ENCODE measurements at places on chromosomes 2 and 18. TPM values are rescaled to one million over a fixed set of nuclear protein-coding genes. Genes with fewer than 3 reads are reported as not detected.

POTEJ gene
- not detected for total RNA-seq

IL1R2 gene
- total RNA-seq: not detected

CNRIP1 gene
- 73.8 TPM for total RNA-seq

ARHGAP25 gene
- total RNA-seq: 1.2 TPM

CTAGE1 gene
- not detected for total RNA-seq

MLPH gene
- 0.82 TPM for total RNA-seq

DNA sequence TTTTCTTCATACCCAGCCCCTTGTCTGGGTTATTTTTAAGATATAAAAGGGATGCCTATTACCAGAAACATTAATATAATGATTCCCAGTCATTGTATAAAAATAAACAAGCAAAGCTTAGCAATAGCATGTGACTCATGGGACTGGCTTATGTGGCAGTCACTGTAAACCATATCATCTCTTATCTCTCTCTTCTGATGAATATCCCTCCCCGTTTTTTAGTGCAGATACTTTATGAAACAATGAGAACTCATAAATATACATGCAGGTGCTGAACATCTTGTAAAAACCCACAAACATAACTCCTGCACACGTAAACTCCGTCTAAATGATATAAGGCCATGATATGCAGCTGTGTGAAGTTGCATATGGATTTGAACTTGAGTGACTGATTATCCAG, 154.9 kb downstream of the MGAT5 start:
- DNase-seq: no peak

- DNase-seq: no peak
Measured at GRCh38 chr18:57947117-57947516, 96.9 kb upstream of the NEDD4L start.

DNA sequence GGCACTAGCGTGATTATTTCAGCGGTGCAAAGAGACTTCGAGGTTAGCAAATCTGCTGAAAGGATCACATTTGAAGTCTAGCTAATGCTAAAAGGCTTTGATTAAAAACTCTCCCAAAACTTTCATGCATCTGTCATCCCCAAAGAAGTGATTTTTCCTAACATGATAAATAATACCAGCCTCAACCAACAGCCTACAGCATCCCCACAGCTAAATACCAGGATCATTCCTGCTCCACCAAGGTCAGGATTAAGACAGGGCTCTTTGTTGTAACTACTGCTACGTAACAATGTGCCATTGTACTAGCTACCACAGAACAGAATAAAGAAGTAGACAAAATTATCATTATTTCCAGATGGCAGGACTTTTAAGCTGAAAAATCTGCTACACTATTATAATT, 1.6 kb downstream of the OR6B3 start:
- peak; percentile 40 for DNase-seq

- no peak for DNase-seq
Measured at GRCh38 chr2:66185497-66186054, 249.3 kb upstream of the MEIS1 start.

DNA sequence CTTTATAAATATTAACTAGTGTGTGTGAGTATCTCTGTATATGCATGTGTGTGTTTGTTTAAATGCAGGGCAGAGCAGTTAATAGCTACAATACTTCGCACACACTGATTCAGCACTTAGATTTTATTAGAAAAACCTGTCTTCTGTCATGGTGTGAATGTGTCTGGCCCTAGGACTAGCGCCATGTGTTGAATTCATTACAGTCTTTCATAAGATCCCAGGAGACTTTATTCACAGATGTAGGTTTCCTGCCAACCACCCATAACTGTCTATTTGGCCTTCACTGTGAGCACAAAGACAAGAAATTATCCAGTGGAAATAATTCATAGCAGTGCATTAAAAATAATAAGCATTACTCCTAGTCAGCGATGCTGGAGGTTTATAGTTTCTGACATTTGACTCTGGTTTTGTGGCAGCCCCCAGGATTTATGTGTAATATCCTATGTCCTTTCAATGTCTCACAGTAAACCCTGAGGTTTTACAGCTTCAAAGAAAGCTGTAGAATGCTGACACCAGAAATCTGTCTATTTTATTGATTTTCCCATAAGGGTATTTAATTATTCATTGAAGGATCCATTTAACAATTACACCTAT, 93.9 kb downstream of the ZNF804A start:
- no peak for DNase-seq

GRCh38 chr18:77379976-77380509, 130.4 kb downstream of the GALR1 start:
- no peak for DNase-seq

DNA sequence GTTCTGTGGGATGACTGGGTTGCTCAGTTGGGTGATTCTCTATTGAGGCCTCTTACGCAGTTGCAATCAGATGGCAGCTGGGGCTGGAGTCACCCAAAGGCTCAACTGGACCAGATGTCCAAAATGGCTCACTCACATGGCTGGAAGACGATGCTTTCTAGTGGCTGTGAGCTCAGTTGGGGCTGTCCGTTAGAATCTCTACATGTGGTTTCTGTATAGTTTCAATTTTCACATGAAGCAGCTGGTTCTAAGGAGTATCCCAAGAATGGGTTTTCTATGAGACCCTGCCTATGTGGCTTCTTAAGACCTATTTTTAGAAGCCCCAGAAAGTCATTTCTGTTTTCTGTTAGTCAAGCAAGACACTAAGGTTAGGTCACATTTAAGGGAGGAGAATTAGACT, 4.4 kb downstream of the XRCC5 start:
- no peak for DNase-seq

DNA sequence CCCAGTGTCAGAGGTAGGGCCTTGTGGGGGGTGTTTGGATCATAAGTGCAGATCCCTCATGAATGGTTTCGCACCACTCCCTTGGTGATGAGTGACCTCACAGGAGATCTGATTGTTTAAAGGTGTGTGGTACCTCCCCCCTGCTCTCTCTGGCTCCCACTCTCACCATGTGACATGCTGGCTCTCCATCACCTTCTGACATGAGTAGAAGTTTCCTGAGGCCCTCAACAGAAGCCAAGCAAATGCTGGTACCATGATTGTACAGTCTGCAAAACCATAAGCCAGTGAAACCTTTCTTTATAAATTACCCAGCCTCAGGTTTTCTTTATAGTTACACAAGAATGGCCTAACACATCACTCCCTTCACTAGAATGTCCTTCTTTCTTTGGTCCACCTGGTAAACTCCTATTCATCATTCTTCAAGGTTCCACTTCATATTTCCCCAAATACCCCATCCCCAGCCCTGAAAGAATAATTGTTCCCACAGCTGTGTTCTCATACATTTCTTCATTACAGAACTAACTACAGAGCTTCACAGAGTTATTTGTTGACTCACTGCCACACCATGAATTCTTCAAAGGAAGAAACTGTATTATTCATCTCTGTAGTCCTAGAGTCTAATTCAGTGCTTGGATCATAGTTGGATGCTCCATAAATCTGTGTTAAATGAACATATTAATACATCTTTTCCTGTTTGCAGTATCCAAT, 81.2 kb upstream of the STK17B start:
- no peak for DNase-seq

DNA sequence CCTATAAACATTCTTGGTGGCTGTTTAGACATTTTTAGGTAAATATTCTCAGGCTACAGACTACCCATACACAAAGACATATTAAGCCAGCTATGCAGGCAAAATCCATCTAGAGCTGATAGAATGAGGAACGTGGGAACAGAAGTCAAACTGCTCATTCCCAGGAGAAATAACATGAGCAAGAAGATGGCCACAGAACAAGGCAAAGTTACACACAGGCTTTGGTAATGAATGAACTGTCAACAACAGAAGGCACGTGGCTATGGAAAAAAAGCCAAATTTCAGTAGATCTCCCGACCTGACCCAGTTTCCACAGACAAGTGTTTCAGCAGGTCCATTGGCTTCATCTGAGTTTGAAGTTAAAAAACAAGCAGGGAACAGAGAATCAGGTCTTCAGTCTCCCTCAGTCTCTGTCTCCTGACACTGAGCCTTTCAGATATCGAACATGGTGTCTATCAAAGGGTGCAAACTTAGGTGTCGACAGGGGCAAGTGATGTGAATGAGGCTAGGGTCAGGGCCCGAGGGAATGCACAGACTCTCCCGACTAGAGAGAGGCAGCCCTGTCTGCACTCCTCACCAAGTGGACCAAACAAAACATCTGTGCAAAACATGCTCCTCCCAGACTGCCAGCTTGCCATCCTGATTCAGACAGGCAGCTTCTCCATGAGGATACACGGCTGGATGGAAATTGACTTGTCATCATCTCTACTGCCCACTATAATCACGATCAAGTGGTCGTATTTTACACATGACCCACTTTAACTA, 25.9 kb downstream of the SIGLEC15 start:
- DNase-seq: no peak

GRCh38 chr2:241339839-241340630, 16.1 kb upstream of the FARP2 start:
- DNase-seq: no peak
